ENCODE measurements at places on chromosomes 16 and 17.

- no peak for DNase-seq
Observed at GRCh38 chr17:41870097-41870496, 4.9 kb upstream of the KLHL11 start.

GRCh38 chr17:82882715-82883418 is 43.0 kb upstream of the ZNF750 start:
- DNase-seq, result no peak

DNA sequence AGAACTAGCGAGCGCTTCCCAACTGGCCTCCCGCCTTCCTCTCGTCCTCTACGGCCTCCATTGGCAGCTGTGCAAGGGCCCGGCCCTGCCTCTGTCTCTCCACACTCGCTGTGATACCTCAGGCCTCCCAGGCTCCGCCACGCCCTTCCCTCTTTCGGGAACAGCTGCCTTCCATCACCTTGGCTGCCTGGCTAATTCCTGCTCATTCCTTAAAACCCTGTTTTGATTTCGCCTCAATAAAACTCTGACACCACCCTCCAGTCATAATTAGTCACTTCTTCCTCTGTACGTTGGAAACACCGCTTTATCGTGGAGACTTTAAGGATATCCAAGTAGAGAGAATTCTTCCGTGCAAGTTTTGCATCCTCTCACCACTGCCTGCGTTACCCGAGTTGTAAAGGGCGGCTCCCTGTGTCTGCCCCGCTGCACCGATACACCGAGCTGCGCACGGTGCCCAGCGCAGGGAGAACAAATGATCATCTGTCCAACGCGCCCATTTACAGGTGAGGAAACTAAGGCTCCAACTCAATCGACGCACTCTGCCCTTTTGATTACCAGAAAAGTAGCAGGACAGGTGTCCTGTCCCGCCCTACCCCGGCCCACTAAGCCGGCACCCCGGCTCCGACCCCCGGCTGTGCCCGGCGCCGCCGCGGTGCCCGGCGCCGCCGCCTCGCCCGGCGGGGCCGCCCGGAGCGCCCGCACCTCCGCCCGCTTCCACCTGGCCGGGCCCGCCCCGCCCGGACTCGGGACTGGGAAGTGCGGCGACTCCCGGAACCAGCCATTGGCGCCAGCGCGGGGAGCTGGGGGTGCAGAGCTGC is 139.7 kb downstream of the SEC14L1 start:
- no peak for DNase-seq

DNA sequence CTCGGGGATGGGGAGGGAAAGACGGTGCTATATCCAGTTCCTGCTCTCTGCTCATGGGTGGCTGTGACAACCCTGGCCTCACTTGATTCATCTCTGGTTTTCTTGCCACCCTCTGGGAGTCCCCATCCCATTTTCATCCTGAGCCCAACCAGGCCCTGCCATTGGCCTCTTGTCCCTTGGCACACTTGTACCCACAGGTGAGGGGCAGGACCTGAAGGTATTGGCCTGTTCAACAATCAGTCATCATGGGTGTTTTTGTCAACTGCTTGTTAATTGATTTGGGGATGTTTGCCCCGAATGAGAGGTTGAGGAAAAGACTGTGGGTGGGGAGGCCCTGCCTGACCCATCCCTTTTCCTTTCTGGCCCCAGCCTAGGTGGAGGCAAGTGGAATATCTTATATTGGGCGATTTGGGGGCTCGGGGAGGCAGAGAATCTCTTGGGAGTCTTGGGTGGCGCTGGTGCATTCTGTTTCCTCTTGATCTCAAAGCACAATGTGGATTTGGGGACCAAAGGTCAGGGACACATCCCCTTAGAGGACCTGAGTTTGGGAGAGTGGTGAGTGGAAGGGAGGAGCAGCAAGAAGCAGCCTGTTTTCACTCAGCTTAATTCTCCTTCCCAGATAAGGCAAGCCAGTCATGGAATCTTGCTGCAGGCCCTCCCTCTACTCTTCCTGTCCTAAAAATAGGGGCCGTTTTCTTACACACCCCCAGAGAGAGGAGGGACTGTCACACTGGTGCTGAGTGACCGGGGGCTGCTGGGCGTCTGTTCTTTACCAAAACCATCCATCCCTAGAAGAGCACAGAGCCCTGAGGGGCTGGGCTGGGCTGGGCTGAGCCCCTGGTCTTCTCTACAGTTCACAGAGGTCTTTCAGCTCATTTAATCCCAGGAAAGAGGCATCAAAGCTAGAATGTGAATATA is 4.8 kb upstream of the LASP1NB start:
- no peak for DNase-seq

DNA sequence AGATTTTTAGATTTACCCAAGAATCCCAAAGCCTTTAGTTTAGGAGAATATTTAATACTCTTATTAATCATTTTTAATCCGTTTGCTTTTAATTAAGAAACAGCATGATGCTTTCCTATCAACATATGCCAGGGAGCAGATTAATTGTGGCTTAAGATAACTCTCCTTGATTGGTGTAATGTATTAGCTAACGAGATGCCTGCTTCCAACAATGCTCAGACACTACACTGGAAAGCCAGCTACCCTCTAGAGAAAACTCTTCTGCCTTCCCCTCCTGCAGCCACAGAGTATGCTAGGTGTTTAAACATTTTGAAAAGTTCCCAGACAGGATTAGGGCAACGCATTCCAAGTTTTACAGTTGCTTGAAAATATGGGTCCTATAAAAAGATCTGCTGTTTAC is 142.2 kb downstream of the AATF start:
- no peak for DNase-seq

DNA sequence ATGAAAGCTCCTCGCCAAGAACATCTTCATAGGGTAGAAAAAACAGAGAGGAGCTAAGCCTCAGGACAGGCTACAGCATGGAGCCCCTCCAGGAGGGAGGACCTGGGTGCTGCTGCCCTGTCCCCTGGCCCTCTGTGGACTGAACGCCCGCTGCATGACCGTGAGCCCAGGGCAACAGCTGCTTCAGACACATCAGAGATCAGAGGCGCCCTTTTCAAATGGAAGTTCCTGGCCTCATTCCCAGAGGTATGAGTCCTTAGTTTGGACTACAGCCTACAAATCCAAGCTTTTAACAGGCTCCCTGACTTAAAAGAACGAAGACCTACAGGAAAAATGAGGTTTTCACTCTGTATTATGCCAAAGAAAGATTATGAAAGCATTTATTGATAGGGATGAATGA is 48.5 kb downstream of the ZNF18 start:
- no peak for DNase-seq

- DNase-seq, result no peak
Observed at GRCh38 chr17:75831032-75831571, 13.1 kb downstream of the UNC13D start.

- no peak for DNase-seq
Observed at GRCh38 chr16:88782454-88783390, 2.3 kb downstream of the PIEZO1 start.

GRCh38 chr16:62549875-62550274 is 513.6 kb upstream of the CDH8 start:
- DNase-seq, result no peak

GRCh38 chr16:1902547-1903219 is 15.5 kb downstream of the HS3ST6 start:
- no peak for DNase-seq

GRCh38 chr16:3776316-3776715 is 59.0 kb upstream of the TRAP1 start:
- DNase-seq, result no peak

DNA sequence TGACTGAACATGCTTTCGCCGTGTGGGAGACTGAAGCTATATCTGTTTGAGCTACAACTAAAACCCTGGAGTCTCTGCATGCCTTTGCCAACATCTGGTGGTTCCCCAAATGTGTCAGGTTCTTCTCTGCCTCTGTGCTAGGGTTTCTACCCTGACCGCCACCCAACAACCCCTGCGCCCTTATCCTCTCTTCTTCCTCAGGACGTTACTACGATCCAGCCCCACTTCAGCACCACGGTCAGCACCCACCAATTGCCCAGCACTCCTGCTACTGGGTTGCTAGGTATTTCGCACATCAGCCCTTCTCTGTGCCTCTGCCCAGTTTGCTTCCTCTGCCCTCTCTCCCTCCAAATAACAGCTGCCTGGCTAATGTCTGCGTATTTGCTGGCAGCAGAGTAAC is 106.3 kb upstream of the HSBP1 start:
- DNase-seq, result no peak
